Mucosa of gallbladder (tissue), 1 donor: ENCODE measurements at places on chromosomes 5 and 9. TPM values are rescaled to one million over a fixed set of nuclear protein-coding genes. Genes with fewer than 3 reads are reported as not detected.

DNA sequence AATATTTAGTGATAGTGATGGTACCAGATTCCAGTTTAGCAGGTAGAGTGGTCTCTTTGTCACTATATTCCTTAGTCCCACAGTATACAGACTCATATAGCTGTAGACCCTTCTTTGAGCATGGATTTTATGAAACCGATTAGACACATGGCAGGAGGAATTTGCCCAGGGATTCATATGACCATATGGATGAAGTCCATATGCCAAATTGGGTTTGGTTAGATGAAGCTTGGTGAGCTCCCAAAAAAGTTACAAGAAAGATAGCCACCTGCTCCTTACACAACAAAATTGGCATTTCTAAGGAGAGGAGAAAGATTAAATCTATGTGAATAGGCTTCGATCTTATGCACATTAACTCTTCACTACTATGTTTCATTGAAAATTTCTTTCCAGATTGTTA, 211.4 kb downstream of the CWC27 start:
- DNase-seq: no peak

The IRX2 gene
- total RNA-seq: 0.26 TPM

The CCNI2 gene
- total RNA-seq: 8.4 TPM

GRCh38 chr5:137336565-137337120, 162.5 kb downstream of the SPOCK1 start:
- DNase-seq: no peak

The DOLPP1 gene
- 22.3 TPM for total RNA-seq

The NDUFB6 gene
- 46.8 TPM for total RNA-seq

The CORO2A gene
- total RNA-seq: 129 TPM

GRCh38 chr9:90061187-90061586, 456.4 kb downstream of the GADD45G start:
- DNase-seq: no peak

DNA sequence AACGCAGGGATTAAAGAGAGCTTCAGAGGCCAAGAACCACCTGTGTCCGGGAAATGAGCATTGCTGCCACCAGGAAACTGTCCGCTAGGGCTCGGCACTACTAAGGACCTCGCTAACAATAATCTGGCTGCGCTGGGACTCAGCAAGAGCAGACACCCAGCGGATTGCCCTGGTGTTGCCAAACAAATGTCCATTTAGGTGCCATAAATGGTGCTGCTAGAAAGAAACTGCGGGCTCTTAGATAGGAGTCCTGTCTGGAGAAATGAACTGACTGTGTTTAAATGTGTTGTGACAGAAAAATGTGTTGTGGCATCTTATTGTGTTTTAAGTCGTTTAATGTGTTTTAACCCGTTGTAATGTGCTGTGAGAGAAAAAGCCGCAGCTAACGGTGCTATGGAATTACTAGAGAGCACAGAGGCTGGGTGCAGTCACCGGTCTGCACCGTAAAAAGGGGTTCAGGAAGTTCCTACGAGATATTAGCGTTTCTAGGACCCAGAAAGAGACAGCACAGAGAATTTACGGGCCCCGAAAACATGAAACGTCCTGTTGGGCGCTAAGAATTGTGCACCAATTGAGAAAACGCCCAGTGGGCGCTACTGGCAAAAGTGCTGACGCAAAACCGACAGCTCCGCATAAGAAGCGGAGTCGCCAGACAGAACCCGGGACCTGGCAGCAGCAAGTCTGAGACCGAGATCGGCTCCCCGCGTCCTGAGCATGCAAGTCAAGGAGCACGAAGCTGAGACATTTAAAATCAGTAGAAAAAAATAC, 90.6 kb downstream of the ANXA2R start:
- peak; percentile 42 for DNase-seq

The BASP1 gene
- 40.3 TPM for total RNA-seq

DNA sequence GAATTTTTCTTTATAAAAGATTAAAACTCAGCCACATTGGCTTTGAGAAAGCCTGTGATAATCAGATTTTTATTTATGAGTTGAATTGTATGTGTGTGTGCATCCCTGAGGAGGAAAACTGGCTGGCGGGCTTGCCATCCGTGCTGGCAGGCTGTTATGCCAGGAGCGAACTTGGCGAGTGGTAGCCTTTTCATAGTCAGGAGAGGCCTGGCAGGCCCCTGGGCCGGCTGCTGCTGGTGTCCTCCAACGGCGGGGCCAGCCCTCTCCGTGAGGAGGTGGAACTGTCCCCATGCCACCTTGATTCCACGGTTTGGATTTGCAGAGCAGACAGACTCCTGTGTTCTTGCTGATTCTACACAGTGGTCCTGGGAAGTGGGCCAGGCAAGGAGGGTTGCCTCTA, 43.3 kb downstream of the ZNF618 start:
- DNase-seq: no peak

DNA sequence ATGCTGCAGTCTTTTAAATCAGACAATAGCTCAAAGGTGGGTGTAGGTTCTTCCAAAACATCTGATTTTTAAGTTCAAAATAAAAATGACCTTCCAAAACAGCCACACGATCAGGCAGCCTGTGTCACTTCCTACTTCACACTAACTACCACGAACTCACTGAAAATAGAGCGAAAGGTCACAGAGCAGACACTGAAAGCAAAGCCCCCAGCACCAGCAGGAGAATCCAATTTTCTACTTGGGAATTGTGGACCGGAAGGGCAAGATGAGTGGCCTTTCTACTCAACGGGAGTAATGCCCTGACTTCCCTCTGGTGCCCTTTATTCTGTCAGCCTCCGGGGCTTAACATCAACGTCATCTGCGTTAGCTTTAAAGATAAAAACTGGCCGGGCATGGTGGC, 107.8 kb upstream of the FAM120A start:
- DNase-seq: no peak

The IFNA13 gene
- total RNA-seq: not detected

DNA sequence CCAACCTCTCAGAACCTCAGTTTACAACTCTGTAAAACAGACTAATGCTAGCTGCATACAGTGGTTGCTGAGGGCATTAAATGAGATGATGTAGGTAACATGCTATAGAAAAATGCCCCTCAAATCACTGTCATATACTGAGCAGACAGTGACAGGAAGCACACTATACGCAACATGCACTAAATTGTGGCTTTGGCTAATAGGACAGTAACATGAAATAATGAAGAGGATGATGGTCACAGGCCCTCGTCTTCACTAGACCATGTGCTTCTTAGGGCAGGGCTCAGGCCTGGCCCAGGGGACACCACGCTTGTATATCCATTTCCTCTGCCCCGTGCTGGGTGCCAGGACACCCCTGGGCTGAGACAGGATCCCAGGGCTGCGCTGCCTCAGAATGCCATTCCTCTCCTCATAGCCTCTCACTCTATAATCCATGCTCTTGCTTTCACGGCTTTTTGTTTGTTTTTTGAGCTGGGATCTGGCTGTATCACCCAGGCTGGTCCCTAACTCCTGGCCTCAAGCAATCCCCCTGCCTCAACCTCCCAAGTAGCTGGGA, 18.9 kb downstream of the CSF1R start:
- no peak for DNase-seq

GRCh38 chr9:81079055-81079454, 610.3 kb downstream of the TLE1 start:
- DNase-seq: no peak

- no peak for DNase-seq
Measured at GRCh38 chr9:34558919-34559623, 30.5 kb downstream of the CNTFR start.

DNA sequence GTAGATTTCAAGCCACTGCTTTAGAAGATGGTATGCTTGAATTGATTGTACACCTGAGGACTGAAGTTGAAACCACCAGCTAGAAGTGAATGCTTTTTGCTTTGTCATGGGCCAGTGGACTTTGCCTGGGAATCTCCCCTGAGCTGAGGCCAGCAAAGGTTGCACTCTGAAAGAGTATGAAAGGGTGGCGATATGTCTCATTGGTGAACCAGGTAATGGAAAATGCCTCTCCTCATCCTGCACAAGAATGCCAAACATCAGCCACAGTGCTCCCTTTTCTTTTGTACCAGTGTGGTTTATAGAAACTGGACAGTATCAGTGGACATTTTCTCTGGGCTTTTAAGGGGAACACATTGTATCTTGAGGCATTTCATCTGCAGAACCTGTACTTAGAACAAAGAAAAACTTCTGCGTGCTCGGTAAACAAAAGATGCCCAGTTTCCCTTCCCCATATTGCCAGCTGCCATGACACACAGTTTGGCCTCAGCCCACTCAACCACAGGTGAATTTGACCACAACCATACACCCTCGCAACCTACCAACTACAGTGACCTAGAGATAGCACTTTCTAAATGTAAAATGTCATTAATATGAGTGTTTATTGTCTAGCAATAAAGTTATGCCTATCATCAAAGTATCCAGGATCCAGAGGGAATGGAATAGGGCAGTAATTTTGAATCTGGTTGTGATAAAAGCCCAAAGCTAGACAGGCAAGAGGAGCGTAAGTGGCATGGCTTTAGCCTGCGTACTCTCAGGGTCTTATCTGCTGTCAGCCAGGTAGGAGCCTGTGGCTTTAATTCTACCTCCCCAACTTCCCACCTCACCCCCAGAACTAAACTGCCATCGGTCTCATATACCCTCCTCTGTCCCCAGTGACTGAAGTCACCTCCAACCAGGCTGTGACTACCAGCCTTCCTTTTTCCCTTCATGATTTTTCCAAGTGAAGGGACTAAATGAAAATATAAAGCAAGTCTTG, 79.5 kb upstream of the LHFPL2 start:
- peak; percentile 54 for DNase-seq

The SPINK5 gene
- 5.2 TPM for total RNA-seq

GRCh38 chr5:130836729-130837649, 328.1 kb downstream of the HINT1 start:
- DNase-seq: no peak

DNA sequence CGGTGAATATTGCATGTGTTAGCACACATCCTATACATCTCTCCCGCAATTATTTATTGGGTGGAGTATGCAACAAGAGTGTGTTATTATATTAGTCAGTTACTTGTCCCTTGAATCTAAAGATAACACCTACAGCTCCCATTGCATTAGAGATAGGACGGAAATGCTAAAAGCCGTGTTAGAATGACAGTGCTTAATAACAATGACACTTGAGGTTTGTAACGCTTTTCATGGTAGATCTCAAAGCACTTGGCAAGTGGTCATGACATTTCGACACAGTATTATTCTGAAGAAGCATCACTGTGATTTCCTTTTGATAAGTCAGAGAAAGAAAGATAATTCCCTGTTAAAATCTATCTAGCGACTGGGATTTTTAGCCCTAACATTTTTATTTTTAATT, 33.4 kb upstream of the TRIO start:
- DNase-seq: no peak
